ENCODE measurements at places on chromosomes 5 and 9.

DNA sequence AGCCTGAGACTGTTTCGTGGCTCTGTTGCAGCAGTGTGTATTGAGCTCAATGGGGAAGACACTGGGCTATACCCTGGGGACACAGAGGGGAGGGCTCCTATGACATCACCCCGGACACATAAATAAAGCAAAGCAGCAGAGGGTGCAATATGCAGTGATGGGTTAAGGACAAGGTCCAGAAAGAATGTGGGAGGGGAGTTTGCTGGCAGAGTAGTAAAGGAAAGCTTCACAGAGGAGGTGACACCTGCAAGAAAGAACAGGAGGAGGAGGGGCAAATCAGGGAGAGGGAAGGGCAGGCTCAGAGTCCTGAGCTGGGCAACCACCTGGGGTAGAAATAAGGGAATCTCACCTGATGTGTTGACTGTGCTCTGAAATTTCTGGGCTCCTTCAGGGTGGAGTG, 35.3 kb upstream of the CDKN2AIPNL start:
- no peak for DNase-seq

GRCh38 chr5:1761453-1761755, 38.2 kb downstream of the MRPL36 start:
- no peak for DNase-seq

DNA sequence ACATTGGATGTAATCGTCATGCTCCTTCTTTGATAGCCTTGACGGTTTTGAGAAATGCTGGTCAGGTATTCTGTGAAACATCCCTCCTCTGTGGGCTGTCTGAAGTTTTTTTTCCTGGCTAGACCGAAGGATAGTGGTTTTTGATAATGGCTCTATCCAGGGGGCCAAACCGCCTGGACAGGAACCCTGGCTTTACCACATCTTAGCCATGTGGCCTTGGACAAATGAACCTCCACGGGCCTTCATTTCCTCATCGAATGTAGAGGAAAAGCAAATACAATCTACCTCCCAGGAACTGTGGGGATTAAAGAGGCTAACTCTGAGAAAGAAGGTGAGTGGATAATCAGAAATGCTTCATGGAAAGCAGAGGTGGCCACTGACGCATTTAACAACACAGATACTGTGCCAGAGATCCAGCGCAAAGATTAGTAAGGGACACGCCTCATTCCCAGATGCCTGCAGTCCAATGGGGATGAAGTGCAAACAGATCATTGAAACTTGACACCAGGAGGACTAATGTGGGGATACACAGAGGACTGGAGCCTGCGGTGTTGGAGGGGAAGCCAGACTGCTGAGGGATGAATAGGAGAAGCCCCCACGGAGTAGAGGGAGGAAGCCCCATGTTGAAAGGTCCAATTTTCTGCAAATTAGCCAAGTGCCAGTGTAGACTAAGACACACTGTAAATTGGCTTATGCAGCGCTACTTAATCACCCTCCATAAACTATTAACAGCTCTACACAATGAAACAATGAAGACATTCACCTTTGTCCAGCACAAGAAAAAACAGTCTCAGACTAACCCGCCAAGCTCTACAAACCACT, 41.6 kb downstream of the MYO10 start:
- DNase-seq: no peak

DNA sequence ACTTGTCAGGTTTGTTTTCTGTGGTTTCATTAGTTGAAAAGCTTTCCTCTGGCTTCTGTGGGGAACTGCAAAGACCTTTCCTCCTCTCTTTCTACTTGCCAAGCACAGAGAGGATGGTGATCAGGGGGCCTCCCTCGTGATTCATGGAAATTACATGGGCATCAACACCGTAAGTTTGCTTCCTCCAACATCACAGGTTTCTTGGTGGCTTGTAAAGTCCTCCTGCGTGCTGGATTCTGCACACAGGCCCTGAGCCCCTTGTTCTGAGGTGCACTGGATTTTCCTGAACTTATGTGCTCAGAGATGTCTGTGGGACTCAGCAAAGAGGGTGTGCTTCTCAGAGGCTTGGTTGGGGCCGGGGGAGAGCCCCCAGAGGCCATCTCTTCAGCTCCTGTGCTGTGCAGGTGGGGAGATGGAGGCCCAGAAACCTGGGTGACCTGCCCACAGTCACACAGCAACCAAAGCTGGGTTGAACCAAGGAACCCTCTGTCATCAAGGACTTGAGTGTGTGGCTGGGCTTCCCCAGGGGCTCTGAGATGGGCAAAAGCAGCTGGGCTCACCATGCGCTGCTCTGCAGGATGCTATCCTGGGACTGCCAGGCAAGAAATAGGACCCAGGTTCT, 36.5 kb downstream of the RGS3 start:
- no peak for DNase-seq

DNA sequence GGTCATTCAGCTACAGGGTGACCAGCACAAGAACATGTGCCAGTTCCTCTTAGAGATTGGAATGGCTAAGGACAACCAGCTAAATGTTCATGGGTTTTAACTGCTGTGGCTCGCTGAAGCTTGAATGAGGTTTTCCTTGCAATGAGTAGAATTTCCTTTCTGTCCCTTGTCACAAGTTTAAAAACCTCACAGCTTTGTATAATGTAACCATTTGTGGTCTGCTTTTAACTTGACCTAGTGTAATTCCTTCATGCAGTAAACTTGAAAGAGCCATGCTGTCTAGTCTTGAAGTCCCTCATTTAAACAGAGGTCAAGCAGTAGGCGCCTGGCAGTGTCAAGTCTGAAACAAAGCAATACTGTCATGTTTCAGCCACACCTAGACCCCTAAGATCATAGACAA, 181.3 kb upstream of the DMRT1 start:
- no peak for DNase-seq

DNA sequence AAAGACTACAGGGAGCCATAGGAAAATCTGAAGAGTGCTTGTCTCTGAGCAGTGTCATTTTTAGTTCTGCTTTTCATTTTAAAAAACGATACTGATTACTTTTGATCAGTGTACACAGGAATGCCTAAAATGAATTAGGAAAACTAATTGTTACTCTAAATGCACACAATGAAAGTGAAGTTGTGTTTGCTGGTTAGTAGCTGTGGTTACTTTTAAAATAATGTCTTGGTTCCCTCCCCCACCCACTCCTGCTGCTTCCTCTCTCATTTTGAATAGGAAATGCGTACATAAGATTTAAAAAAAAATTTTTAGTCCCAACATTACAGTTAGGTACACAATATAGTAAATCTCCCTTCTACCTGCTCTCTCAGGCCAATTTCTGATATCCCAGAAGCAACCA, 47.5 kb upstream of the PLPP1 start:
- no peak for DNase-seq

- no peak for DNase-seq
Observed at GRCh38 chr9:14151451-14151850, 162.5 kb downstream of the NFIB start.

- DNase-seq: no peak
Observed at GRCh38 chr9:135300346-135301141, 179.0 kb upstream of the PPP1R26 start.

DNA sequence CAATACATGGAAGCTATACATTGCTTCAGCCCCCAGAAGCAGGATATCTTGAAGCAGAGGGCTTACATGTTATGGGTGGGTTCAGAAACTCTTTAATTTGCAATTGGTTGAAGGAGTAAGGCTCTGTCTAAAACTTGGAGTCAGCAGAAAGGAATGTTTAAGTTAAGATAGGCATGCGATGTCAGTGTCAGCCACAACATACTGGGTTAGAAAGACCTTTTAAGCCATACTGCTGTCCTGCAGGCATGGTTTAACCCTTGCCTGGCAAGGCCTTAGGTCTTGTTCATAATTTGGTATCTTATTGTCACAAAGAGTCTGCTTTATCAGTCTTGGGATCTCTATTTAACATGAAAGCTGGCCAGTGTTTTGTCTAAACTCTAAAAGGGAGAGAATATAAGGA, 1619.6 kb upstream of the WWC1 start:
- DNase-seq: no peak

DNA sequence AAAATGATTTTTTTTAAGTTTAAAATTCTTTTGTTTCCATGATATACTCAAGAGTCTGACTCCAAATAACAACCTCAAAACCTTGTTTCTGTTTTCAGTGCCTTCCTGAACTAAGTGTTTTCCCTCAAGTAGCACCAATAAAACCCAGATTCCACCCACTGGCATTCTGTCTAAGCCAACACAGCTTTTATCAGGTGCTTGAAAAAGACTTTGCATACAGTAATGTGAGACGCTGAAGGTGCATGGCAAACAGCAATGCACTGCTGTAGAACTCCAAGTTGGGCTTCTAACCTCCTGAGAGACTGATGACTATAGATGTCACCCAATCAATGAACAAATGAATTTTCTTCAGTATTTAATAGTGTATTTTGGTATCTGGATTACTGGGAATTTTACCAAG, 95.7 kb downstream of the NFIB start:
- no peak for DNase-seq

DNA sequence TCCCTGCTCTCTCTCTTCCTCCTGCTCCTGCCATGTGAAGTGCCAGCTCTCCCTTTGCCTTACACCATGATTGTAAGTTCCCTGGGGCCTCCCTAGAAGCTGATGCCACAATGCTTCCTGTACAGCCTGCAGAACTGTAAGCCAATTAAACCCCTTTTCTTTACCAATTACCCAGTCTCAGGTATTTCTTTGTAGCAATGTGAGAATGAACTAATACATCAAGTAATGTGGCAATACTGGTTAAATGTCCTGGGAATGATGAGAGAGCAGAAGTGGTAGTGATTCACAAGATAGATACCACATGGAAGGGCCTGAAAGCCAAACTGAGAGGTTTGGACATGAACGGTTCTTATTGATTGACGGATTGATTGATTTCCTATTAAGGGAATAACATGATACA, 62.6 kb upstream of the IL12B start:
- no peak for DNase-seq

DNA sequence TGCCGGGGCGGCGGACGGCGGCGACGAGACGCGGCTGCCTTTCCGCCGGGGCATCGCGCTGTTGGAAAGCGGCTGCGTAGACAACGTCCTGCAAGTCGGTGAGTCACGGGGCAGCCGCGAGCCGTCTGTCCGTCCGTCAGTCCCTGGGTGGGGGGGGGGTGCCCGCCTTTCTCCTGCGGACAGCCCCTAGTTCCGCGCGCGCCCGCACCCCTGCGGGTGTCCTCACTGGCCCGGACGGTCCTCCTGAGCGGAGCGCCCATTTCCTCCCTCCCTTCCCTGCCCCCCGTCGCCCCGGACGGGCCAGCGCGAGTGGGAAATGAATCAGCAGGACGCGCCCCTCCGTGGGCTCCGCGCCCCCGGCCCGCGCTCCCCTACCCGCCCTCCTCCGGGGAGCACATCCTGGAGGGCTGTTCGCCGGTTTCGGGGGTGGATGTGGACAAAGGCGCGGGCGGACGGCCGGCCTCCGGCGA, 828 bp downstream of the ZSWIM6 start:
- no peak for DNase-seq

DNA sequence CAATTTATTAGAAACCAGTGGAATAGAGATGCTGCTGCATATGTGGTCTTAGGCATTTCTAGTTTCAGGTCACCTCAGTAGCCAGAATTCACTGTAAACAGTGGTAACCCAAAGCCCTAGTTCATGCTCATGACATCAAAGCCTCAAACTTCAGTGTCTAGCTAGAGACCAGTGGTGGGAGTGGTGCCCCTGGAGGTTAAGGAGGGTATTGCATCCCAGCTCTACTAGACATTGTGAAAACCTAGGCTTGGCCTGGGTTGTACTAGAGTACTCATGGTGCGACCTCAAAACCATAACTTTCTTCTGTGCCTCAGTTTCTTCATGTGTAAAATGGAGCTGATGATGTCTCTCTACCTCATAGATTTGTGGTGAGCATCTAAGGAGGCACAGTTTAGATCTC, 18.8 kb downstream of the COL5A1 start:
- no peak for DNase-seq

DNA sequence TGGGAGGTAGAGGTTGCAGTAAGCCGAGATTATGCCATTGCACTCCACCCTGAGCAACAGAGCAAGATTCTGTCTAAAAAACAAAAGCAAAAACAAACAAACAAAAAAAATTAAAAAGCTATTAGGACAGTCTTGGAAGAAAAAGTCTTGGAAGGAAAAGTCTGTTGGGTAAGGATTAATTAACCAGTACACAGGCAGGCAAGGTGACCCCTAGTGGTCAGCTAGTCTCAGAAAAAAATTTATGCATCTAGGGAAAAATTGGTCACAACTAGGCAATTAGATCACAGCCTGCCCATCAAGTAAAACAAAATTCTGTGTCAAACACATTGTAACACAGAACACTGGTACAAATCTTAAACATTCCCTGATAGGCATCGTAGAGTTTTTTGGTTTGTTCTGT, 6.7 kb upstream of the ANKRD18B start:
- no peak for DNase-seq

DNA sequence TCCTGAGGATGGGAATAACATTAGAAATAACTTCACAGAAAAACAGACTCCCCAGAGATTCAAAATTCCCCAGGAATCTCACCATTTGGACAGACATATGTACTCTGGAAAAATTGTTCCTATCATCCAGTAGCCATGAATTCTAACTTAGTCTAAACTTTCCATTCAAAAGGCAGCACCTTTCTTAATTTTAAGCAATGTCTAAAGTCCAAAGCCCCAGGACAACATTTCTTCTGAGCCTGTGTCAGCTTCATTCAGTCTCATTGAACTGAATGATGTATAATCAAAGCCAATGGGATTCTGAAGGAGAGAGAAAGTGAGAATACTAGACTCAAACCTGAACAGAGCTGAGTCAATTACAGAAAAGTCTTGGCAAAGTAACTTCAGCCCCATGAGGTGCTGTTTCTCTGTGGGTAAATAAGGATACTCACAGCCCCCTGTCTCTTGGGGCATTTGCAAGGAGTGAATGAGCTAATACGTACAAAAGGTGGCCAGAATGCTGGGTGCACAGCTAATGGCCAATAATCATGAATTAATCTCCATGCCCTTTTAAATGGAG, 140.6 kb downstream of the SEMA5A start:
- no peak for DNase-seq

- DNase-seq: no peak
Observed at GRCh38 chr5:31435730-31436129, 96.2 kb downstream of the DROSHA start.

GRCh38 chr9:133100506-133101355, 20.3 kb downstream of the RALGDS start:
- no peak for DNase-seq

DNA sequence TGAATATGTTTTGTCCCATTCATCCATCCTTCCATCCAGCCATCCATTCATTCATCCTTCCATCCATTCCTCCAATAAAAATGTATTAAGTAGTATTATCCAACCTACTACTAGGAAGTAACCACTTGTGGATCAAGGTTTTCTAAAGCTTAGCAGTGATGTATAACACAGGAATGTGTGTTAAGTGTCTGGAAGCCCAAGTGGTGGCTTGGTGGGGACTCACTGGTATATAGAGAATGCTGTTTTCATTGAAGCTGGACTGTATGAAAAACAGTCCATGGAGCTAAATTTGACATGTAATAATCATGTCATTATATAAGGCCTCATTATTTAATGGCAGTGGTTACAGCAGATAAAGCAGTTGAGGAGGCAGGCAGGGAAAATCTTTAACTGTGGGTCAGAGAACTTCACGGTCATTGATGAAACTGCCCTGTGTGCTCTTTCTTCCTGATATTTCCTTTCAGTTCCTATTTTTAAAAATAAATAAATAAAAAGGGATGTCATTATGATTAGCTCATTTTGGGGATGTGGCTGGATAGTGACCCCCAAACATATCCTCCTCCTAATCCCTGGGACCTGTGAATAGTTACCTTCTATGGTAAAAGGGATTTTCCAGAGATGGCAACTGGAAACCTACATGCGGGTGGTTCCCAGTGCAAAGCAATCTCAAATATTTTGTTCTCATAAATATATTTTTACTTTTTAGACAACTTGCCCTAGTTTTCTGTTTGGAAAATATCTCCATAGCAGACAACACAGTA, 82.3 kb downstream of the DAPK1 start:
- no peak for DNase-seq

All from stimulated activated CD4-positive, alpha-beta T cell treated with anti-CD3 and anti-CD28 coated beads, Interleukin-15, amount 100 ng/mL, for 48 hours (primary cell).